ENCODE measurements at places on chromosomes 2 and 18.

DNA sequence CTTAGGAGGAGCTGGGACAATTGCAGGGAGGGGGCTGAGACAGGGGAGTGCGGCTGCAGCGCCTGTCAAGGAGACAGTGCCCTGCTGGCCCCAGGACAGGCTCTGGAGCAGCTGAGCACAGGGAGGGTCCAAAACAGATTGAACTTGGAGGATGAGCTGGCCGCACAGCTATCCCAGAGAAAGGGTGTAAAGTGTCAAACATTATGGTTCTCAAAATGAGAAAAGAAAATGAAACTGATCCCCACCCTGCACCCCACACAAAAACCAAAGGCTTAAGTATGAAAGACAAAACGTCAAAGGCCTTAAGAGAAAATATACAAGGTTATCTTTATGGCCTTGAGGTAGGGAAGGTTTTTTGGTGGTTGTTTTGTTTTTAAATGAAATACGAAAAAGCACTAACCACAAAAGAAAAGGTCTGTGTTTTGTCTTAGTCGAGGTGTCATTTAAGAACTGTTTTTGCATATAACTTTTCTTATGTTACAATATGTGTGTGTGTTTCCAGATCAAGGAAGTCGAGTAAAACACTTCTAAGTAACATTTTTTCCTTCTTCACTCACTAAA lies 111.8 kb downstream of the HDAC4 start:
- no peak for DNase-seq

- no peak for DNase-seq
Measured at GRCh38 chr2:212177724-212178123, 360.9 kb downstream of the ERBB4 start.

DNA sequence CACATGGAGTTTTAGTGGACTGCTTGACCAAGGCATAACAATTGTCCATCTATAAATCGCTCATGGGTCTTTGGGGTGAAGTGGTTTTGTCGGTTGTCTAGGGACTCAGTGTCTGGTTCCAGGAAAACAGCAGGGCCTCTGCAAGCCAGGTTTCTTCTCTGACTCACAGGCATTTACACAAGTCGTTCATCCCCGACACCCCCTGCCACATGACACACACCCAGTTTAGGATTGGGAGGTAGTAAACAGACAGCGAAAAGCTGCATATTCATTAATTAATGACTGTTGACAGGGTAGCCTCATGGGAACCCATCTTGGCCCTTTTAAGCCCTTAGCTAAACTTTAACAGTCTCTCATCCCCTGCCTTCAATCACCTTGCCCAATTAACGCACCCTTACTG lies 194.8 kb upstream of the ACVR2A start:
- no peak for DNase-seq

DNA sequence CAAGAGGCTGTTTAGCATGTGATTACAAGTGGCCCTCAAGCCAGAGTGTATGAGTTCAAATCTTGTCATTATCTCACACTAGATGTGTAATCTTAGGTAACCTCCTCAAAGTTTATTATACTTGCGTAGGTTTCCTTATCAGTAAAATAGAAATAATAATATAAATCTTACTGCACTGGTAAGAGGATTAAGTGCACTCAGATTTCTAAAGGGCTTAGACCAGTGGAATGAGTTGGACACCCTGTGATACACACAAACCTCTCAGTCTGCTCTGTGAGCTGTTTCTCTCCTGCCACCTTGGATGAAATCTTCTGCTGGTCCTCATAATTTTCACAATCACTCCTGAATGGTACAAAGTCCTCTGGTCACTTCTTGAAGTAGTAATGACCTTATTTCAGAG lies 145.4 kb upstream of the ZNF516 start:
- no peak for DNase-seq

DNA sequence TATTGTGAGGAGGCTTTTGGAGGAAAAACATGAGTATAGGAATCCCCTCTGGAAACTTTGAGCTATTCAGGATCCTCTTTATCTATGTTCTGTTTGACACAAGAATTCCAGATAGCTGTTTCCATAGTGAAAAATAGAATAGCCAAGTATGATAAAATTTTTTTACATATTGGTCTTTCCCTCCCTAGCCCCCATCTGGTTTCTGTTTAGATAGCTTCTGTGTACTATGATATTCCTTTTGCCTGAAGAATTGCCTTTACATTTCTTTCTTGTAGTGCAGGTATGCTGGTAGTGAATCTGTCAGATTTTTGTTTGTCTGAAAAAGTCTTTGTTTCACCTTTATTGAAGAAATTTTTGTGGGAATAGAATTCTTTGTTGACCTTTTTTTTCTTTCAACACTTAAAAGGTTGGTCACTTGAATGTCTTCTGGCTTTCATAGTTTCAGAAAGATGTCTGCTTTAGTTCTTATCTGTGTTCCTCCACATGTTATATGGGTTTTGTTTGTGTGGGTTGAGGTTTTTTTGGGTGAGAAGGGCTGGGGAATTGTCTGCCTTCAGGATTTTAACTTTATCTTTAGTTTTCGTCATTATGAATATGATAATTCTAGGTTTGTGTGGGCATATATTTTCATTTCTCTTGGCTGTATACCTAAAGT lies 29.9 kb upstream of the FBLN7 start:
- DNase-seq, result no peak

- DNase-seq, result peak; percentile 32
Measured at GRCh38 chr2:109173311-109174171, 44.5 kb downstream of the SH3RF3 start.

GRCh38 chr18:11982981-11983380 lies 1.7 kb downstream of the IMPA2 start:
- no peak for DNase-seq

GRCh38 chr18:11154368-11154989 lies 5.1 kb upstream of the PIEZO2 start:
- peak; percentile 0 for DNase-seq

DNA sequence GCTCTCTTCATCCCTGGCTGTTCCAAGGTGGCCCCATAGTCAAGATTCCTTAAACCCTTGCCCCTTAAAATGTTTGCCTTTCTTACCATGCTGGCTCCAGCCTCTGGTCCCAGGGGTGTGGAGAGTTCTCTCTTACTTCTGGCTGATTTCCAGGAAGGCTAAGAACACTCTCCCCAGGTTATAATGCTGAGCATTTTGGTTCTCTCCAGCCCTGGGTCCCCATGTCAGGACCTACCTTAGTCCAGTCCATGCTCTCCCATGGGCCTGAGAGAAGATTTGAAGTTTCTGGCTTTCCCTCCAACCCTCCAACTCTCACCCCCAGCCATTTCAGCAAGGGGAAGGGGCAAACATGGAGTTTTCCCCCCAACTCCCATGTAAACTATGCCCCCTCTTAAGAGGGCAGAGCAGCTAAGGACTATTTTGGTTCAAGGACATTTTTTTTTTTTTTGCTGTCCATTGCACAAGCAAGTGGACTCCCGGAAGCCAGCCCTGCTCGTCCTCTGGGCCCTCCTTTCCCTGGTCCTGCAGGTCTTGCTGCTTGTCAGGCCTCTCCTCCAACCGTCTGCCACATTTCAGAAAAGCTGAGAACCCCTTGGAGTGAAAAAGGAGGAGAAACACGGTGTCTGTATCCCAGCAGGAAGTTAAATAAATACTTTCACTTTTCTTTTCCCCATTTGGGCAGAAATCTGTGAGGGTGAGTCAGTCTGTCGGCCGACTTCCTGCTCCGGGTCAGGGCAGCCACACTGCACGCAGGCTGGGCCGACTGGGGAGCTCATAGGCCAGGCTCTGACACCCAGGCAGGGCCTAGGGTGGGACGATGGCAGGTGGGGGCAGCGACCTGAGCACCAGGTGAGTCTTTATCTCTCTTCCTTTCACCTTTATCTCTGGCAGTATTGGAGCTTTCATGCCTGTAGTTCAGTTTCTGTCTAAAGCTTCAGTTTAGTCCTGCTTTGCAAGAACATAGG lies at the start of gene SP140L:
Gene SP140L (plus strand): TSS at position 741 of the 965 bp plus-strand sequence. CDS start 77 bp downstream, at position 818.
- no peak for DNase-seq

DNA sequence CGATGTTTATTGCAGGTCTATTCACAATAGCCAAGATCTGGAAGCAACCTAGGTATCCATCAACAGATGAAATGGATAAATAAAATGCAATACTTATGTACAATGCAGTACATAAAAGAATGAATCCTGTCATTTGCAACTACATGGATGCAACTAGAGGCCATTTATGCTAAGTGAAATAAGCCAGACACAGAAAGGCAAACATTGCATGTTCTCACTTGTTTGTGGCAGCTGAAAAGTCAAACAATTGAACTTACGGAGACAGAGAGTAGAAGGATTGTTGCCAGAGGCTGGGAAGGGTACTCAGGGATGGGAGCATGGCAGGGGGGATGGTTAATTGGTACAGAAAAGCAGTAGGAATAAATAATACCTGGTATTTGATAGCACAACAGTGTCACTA lies 563.9 kb downstream of the TMX3 start:
- DNase-seq, result peak; percentile 22

DNA sequence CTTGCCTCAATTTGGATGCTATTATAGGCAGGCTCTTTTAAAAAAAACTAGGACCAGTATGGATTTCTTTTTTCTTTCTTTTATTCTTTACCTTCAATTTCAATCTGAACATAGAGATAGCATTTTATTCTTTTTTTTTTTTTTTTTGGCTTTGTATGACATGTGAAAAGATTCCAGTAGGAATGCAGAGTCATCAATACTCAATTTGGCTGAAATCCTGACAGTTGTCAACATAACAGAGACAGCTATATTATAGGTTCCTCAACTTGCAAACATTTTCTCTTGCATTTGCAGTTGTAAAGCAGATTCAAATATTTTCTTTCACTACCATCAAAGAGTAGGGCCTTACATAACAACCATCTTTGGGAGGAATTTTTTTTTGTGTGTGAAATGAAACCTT lies 334.4 kb downstream of the LRP1B start:
- no peak for DNase-seq

DNA sequence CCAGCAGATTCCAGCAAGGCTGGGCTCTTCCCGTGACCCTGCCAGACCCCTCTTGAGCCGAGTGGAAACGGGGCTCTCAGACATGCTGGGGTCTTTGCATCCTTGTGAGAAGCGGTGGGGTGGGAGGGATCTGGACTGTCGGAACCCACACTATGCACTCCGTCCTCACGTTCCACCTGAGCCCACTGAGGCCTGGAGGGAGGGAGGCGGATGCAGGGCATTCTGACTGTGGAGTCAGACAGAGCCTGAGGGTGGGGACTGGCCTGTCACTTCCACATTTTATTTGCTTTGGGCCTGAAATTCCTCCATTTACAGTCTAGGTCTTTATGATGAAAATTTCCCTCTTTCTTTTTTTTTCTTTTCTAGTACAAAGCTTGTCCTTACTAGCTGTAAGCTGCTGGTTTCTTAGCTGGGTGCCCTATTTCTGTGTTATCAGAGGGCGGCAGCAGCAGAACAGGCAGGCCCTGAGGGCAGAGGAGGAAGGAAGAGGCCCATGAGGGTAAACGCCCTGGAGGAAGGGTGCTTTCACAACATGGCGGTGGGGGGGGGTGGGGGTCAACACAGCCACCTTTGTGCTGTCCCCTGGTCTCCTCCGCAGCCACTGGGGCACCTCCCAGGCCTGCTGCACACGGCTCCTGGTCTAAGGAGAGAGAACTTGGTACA lies 373.5 kb upstream of the MYT1L start:
- no peak for DNase-seq

GRCh38 chr2:10919771-10920621 lies 8.3 kb downstream of the KCNF1 start:
- DNase-seq, result no peak

- DNase-seq, result no peak
Measured at GRCh38 chr2:40218679-40219078, 233.2 kb downstream of the SLC8A1 start.

GRCh38 chr2:15942711-15943345 lies 2.5 kb downstream of the MYCN start:
- no peak for DNase-seq

DNA sequence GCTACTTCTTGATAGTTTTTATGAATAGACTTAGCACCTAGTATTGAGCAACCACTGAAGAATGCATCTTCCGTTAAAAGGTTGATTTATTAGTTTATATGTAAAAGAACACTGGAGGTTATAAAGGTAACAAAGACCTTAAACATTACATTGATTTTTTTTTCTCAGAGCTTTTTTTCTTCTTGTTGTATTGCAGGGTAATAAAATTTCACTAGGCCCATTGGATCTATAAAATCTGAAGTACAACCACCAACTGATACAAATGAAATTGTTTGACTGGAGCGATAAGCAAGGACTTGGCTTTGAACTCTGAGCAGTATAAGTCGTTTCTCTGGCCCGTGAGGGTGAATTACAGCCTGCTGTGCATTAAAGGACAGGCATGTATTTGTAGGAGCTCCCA lies 344.0 kb downstream of the LRRTM1 start:
- DNase-seq, result no peak

DNA sequence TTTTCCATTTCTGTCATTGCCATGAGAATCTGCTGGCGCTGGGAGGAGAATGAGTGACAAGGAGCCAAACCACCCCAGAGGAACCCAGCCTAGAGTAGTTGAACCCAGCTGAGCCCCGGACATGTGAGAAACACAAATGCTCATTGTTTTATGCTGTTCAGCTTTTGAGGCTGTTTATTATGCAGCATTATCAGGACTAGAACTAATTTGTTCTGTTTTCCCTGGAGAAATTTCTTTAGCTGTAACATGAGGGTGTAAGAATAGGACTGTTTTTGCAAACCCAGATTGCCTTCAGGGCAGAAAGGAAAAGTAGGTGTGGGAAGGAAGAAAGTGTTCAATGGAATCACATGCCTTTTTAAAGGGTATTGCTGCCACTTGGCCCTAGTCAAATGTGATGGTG lies 28.5 kb upstream of the DOCK10 start:
- DNase-seq, result no peak

DNA sequence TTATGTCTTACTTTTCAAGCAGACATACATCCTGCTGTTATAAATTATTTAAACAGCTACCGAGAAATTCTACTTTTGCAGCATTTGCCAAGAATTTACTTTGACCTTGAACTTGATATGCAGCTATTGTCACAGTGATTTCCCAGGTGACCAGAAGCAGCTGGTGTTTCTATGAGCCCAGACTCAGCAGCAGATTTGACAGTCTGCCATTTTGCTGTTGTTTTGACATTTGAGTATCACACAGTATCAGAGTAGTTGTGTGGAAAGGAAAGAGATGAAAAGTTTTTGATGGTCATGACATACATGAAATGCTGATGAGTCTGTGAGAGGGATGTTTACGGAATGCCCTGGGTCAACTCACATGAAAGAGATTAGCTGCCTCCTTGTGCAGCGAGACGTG lies 6.6 kb upstream of the CCDC195 start:
- peak; percentile 50 for DNase-seq

- DNase-seq, result peak; percentile 56
Measured at GRCh38 chr2:68463287-68463877, 3.7 kb downstream of the FBXO48 start.
